ENCODE measurements at places on chromosomes 3 and 15. TPM values are rescaled to one million over a fixed set of nuclear protein-coding genes. Genes with fewer than 3 reads are reported as not detected.

ACP3 gene
- 2.5 TPM for total RNA-seq

CRYGS gene
- total RNA-seq = 2.9 TPM

MME gene
- total RNA-seq = 23.7 TPM

PP2D1 gene
- not detected for total RNA-seq

EAF2 gene
- total RNA-seq = 7.6 TPM

- no peak for DNase-seq
Observed at GRCh38 chr3:145865399-145866018, 295.5 kb downstream of the PLOD2 start.

GRCh38 chr3:85838921-85839320 lies 880.1 kb downstream of the CADM2 start:
- no peak for DNase-seq

DNA sequence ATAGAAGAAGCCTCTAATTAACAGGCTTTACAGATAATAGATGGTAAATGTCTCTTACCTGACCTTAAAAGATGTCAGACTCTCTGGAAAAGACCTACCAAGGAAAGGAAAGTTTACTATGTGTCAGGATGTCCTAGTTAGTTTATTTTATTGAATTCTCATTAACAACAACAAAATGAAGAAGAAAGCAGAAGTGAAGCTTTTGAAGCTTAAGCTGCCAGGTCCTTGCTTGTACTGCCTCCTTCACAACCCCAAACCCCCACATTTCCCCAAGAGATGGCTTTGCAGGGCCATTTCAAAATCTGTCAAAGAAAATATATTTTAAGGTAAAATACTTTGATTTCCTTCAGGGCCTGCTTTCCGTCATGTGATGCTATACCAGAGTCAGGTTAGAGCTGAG lies 798.4 kb downstream of the TUSC7 start:
- DNase-seq = no peak

DNA sequence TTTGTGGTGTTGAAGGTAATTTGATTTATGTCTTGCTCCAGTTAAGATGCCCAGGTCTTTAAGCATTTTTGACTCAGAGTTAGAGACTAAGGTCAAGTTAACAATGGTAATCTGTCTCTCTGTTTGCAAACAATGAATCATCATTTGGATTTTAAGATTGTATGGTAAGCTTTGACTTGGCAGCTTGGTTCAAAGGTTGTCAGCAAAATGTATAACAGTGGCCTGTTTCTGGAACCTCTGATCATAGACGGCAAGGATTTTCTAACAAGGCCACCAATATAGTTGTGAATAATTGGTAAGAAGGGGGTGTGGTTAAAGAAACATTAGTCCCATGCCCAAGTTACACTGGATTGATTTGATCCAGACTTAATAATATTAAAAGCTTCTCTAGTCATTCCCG lies 775.2 kb upstream of the GOLIM4 start:
- DNase-seq = no peak

GRCh38 chr15:26037369-26037768 lies 174.2 kb upstream of the ATP10A start:
- DNase-seq = no peak

- DNase-seq = no peak
Observed at GRCh38 chr3:31230425-31231223, 302.1 kb upstream of the STT3B start.

DNA sequence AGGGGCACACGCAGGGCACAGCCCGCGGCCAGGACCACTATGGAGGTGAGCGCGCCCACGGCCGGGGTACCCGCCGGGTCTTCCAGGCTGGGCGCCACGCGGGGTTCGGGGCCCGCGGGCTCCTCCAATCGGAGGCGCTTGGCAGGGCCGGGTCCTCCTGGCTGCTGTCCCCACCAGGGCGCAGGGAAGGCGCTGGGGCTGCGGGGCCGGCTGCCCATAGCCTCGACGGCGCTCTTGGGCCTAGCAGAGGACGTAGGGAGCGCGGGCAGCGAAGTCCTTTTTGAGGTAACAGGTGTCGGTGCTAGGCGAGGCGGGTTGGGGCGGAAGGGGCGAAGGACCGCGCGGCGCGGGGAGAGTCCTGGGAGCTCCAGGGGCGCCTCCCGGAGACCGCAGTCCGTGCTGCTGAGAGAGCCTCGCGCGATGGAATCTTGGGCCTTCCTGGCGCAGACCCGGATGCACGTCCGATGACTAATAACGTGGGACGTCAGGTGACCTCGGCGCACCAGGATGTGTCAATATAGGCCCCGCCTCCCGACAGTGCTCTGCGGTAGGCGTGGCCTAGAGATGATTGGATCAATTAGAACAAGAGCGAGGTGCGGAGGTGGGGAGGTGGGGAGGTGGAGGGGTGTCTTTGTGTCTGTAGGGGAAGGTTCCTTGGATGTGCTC lies at the start of gene PRR23A:
PRR23A (minus strand) TSS at position 218 of the 666 bp plus-strand sequence; CDS start at position 218, 0 bp downstream.
- no peak for DNase-seq

DNA sequence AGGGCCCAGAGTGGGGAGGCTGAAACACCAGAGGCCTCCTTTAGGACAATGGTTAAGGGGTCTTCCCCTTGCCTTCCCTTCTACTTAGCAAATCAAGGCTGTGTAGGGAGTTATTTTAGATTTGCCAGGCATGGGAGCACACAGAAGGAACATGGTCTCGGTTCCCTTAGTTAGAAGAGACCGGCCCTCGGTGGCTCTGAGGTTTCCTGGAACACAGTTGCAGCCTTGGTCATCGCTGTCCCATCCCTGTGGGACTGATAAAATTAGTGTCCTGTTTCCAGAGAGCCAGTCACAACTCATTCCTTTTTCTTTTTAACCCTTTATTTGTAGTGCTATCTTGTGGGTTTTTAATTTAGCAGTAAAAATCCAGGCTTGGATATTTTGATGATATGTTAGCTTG lies 81.4 kb downstream of the CRTC3 start:
- no peak for DNase-seq

GRCh38 chr15:100940767-100941379 lies 21.7 kb downstream of the LRRK1 start:
- no peak for DNase-seq

GRCh38 chr3:44232407-44232806 lies 9.3 kb upstream of the TOPAZ1 start:
- no peak for DNase-seq

DNA sequence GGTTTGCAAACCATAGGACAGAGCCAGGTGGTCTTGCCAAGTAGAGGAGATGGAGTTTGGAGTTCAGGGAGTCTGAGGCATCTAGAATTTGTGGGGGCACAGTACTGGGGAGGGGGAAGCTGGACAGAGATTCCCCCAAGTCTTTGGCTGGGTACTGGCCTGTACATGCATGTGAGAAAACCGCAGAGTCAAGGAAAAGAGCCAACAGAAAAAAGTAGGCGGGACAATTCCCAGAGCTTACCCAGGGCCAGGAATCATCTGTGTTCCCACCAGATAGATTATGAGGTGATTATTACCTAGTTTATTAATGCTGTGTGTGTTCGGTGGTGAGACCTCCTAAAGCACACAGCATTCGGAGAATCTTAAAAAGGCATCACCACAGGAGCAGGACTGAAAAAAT lies 11.3 kb downstream of the LYSMD4 start:
- no peak for DNase-seq

Measured in WTC11 (cell line).